ENCODE measurements at places on chromosomes 4 and X.

GRCh38 chr4:171891038-171891437 is 77.8 kb downstream of the GALNTL6 start:
- no peak for DNase-seq

GRCh38 chrX:56788717-56789122 is 59.7 kb downstream of the NBDY start:
- DNase-seq: no peak

DNA sequence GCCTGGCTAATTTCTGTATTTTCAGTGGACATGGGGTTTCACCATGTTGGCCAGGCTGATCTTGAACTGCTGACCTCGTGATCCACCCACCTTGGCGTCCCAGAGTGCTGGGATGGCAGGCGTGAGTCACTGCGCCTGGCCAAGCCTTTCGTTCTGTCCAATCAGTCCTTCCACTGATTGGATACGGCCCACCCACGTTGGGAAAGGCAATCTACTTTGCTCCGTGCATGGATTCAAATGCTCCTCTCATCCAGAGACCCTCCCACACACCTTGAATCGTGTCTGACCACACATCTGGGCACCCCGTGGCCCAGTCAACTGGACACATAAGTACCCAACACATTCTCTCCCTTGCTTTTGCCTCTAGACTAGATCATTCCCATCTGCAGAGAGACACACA is 74.9 kb downstream of the CRLF2 start:
- no peak for DNase-seq

- no peak for DNase-seq
Observed at GRCh38 chr4:54587107-54587891, 70.5 kb upstream of the KIT start.

- no peak for DNase-seq
Observed at GRCh38 chr4:16824278-16824806, 74.1 kb downstream of the LDB2 start.

DNA sequence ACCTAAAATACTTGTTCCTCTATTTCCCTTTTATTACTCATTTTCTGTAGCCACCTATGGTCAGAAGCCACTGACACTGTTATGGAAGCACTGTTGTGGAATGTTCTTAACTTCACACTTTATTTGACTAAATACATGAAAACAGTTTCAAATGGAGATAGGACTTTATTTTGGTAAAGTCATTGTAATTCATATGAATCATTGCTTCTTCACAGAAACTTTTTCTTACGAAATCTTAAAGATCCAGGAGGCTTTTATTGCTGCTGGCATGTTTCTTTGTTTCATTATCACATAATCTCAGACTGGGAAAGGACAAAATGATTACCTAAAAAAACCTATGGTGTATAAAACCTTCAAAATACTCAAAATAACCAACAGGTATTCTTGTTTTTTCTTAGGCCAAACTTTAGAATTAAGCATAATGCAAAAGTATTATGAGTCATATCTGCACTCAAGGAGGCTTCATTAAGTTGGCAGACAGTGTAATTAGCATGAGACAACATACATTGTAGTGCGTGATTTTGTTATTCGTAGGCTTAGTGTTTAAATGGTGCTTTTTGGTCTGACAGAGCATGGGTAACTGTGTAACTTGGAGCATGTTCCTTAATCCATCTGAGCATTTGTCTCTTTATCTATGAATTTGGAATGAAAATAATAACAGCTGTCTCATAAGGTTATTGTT is 58.0 kb downstream of the SH3BGRL start:
- DNase-seq: no peak

- no peak for DNase-seq
Observed at GRCh38 chr4:78336093-78336943, 215.3 kb upstream of the ANXA3 start.

DNA sequence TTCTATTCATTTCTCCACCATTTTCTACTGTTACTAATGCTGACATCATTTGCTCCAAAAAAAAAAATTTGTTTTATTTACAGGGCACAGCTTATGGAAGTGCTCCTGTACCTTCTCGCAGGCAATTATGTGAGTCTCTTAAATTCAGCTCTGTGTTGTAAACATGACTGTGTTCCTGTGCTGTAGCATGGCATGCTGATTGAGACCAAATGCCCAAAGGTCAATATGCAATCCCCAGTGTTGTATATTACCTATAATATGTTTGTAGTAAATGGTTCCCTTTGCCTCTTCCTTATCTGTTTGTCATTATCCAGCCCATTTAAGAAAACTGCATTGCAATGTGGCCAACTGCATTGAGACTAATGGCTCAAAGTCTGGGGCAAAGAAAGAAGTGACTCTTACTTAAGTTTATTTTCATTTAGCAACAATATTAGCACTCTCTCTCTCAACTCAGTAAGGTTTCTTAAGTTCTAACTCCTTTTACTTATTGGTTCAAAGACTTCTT is 1020.0 kb upstream of the GRID2 start:
- DNase-seq: no peak

- no peak for DNase-seq
Observed at GRCh38 chrX:118459494-118459893, 36.1 kb upstream of the DOCK11 start.

- no peak for DNase-seq
Observed at GRCh38 chr4:142940425-142941330, 94.6 kb upstream of the INPP4B start.

Data from stimulated activated CD8-positive, alpha-beta memory T cell treated with anti-CD3 and anti-CD28 coated beads, Interleukin-4, amount 100 ng/mL, for 4 hours (primary cell).